Dermis microvascular lymphatic vessel endothelial cell (primary cell): ENCODE measurements at places on chromosomes 12 and 14.
A peak's percentile ranks its signal among the peaks of the same experiment; 100 is the strongest.

DNA sequence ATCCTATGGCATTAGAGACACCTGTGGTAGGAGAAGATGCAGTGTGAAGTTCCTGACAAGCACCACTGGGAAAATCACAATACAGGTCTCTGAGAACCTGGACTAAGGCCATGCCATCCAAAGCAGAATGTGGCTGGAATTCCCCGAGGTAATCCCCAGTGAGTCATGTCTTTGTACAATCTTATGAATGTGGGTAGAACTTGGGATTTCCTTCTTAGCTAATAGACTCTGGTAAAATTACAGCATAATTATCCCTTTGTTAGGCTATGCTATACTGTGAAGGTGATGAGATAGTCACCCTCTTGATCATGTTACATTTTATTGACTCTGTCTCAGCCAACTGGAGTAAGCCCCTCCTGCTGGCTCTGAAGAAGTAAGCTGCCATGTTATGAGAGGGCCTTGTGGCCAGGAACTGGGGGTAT, 224.3 kb upstream of the DCN start:
- DNase-seq, result no peak

GRCh38 chr12:39145175-39145999, 240.0 kb upstream of the CPNE8 start:
- no peak for DNase-seq

GRCh38 chr12:107622001-107622400, 63.6 kb upstream of the PWP1 start:
- DNase-seq, result no peak

DNA sequence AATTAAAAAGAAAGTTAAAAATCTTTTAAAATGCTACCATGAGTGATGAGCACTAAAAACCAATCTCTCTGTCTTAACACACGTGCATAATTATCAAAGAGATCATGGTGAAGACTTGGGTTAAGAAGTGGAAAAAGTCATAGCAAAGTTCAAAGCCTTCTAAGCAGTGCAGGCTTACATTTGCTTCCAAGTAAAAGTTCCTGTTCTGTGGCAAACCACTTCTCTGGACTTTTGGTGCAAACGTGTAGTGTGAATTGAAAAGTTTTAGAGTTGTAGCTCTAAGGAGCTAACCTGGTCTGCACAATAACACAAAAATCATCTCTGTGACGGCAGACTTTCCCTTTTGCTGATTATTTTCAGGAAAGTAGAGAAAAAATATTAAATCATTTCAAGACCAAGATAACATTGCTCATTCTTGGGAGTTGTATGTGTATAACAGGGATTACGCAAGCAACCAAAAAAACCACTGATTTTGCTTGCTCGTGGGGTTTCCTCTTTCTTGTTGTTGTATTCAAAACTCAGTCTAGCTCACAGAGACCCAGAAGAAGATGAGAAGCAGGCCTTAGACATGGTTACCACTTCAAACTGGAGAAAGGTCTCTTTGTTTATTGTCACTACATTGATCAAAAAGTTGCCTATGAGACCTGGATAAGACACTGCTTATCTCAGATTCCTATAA, 2.3 kb upstream of the GLIPR1 start:
- no peak for DNase-seq

DNA sequence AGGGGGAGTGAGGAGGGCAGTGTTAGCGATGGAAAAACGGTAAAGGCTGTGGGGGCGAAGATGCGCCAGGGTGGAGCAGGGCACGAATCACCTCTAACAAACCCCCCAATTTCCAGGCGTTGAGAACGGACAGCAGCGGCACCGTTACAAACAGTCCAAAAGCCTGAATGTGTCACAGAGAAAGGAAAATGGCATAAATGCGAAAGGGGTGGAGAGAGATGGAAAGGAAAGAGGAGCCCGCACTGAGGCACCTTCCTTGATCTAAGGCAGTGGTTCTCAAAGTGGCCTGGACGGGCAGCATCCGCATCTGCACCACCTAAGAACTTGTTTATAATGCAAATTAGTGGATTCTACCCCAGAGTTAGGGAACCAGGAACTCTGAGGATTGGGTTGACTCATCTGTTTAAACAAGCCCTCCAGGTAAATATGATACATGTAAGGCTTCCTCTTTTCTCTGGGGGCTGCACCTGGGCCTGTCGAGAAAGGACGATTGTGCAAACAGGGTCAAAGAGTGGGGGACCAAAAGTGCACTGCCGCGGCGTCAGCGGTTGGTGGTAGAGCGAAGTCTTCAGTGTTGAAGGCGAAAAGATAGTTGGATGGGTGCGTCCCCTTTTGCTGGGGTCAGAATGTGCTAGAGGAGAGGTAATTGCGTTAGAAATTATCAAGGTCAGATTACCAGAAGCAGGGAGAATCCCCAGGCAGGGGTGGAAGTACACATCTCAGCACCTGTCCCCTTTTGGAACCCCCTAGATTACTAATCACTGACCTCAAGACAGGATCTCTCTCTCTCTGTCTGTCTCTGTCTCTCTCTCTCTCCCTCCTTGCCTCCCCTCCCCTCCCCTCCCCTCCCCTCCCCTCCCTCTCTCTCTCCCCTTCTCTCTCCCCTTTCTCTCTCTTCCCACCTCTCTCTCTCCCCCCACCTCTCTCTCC, 1.3 kb upstream of the KCNH5 start:
- no peak for DNase-seq

DNA sequence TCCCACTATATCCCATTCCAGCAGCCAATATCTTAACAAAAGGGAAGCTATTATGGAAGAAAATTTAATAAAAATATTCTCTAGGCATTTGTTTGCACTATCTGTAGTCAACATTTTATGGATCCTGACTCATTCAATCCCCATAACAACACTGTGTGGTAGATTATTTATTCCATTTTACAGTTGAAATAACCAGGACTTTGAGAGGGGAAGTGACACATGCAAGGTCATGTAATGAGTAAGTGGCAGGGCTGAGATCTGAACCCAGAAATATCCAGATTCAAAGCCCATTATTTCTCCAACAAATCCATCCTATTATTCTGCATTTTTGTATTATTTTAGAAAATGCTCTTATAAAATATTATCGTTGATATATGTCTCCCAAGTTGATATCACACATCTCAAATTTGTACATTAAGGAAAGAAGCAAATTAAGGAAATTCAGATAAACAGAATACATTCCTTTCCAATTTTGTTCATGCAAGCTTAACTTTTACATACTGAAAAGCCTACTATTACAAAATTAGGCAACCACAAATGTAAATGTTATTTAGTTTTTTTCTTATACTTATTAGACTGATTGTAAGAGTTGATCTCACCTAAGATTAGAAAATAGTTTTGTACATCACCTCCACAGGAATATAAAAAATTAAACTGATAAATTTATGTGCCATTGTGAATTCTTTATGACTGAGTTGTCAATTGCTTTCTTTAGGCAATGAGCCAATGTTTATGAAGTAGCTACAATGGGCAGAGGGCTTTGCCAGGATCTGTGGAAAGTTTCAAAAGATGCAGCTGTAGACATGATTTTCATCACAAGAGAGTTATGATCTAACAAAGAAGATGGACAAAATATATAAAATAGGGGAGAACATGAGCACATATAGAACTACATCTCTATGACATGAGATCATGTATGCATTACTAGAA, 55.1 kb upstream of the E2F7 start:
- DNase-seq, result peak; percentile 35

DNA sequence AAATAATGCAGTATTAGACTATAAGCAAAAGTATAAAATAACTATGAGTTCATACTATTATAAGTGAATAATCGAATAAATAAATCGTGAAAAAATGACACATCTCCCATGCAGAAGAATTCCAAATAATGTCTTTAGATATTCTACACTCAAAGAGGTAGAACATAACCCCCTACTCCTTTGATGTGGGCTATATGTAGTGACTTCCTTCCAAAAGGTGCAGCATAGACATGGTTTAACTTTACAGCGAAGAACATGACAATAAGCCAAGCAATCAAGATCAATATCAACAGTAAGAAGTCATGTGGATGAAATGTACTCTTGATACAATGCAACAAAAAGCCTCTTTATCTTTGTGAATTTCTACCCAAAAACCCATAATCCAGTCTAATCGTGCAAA, 46.0 kb upstream of the HIF1A start:
- DNase-seq, result no peak

DNA sequence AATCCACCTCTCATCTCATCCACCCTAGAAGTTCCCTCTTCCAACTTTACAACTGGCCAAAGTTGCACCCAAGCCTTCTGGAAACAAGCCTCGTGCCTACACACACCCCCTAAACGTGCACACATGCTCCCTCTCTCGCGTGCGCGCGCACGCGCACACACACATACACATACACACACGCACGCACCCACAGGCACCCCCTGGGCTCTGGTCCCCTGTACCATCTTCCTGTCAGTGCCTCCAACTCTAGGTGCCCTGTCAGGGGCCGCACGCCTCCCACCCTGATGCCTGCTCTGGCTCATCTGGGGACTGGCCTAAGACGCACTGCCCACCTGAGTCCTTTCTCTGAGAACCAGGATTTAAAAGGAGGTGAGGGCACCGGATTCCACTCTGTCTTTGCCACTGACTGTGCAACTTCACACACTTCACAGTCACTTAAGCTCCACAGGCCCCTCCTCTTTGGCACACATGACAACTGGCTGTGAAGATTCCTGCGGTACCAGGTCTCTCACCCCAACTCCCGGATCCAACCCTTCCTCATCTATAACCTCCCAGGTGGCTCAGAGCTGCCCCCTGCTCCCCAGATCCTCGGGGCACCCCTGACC, 45.5 kb downstream of the TESC start:
- DNase-seq, result no peak

DNA sequence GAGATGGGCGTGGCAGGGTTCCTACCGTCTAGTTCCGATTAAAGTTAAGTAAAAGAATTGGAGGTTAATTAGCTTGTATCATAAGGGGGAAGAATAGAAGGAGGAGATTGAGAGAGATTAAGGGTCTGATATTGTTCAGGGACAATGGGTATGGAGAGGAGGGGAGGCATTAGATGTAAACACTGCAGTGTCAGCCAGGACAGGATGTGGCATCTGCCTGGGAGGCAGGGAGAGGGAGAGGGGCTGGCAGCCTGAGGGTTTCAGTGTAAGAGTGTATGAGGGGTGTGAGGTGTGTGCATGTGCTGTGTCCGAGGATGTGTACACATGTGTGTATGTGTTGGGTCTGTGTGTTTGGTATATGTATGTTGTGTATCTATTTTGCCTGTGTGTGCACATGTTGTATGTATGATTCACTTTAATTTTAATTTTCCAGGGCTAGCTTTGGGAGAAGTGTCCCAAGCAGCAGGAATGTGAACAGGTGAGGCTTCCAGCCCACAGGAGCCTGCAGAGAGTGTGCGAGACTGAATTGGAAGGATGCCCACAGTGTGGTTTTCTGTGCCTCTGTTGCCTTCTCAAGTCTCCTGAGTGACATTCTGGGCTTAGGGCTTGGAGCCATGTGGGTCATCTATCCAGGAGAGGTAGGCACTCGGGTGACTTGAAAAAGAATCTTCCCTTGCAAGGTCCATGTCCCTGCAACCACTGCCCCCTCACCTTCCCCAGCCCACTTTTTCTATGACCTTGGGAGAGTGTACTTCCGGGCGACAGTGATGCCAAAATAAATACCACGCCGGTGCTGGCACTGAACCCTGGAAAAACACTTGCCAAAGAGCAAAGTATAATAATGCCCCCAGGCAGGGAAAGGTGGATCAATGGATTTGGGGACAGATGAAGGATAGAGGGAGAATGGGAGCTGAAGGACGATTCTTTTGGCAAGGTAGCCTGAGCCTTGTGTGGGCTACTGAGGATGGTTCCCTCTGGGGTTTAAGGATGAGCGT, 36.8 kb upstream of the DCD start:
- DNase-seq, result no peak

DNA sequence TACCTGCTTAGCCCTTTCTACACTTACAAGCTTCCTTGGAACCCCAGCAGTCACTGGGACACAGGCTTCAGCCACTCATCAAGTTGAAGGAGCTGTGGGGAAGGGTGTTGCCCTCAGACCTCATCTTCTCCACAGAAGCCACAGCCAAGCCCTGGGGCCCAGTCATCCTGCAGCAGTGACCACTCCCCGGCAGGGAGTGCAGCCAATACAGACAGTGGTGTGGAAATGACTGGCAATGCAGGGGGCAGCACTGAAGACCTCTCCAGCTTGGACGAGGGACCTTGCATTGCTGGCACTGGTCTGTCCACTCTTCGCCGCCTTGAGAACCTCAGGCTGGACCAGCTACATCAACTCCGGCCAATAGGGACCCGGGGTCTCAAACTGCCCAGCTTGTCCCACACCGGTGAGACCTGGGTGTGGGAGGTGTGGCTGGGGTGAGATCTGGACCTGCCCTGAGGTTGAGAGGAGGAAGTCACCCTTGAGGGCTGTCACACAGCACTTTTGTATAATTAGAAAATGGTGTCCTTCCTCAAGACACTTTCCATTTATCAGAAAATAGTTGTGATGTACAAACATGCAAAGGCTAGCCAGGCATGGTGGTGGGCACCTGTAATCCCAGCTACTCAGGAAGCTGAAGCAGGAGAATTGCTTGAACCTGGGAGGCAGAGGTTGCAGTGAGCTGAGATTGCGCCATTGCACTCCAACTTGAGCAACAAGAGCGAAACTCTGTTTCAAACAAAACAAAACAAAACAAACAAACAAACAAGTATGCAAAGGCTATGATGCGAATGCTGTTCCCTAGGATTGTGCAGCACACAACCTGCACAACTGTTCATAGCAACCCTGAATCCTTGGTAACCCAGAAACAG, 9.9 kb downstream of the GLI1 start:
- DNase-seq, result no peak

DNA sequence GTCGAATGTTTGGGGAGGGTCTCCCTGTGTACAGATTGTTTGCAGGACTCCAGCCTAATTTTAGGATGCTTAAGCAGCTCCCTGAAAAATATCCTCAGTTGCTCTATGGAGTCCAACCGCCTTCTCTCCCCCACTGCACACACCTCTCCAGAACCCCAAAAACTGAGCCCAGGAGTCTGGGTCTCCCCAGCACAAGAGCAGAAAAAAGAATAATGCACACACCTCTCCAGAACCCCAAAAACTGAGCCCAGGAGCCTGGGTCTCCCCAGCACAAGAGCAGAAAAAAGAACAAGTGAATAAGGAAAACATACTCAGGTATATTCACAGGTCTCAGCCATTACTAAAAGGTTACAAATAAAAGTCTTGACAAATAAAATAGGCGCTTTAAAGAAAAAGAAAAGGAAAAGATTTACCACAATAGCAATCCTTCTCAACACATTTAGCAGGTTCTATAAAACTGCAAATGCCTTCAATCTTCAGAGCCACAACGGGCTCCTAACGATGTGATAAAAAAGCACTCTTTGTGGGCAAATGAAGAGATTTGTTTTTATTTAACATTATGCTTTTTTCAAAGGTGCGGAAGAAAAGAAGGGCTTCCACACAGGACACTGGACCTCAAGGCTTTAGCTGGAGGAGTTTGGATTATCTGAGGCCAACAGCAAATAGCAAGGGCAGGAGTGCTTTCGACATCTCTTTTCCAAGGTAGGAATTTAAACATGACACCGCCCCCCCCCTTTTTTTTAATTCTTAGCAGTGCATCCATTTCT, 8.2 kb downstream of the BCL11B start:
- DNase-seq, result no peak
